ENCODE measurements at places on chromosomes 5 and 9. TPM values are rescaled to one million over a fixed set of nuclear protein-coding genes. Genes with fewer than 3 reads are reported as not detected.

DNA sequence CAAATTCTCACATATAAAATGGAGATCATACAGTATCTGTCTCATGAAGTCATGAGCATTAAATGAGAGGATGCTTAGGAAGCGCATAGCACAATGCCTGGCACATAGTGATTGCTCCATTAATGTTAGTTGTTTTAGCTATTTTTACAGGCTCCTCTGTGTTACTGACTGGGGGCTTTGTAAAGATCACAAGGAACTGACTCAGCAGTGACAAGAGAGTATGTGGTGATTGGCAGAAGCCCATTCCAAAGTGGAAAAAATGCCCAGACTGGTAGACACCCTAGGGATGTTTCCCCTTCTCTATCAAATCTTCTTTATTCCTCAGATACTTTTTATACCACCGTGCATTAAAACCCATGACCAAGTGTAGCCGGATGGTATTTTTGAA lies 33.5 kb downstream of the ABLIM3 start:
- DNase-seq, result no peak

GRCh38 chr5:72478684-72479083 lies 28.5 kb downstream of the ZNF366 start:
- no peak for DNase-seq

Gene CCNO
- polyA plus RNA-seq, result not detected

Gene POC5
- 10.7 TPM for polyA plus RNA-seq

Gene PDZD2
- 0.40 TPM for polyA plus RNA-seq

All from AG04450 (cell line).